ENCODE measurements at places on chromosomes 16 and 17.
A peak's percentile ranks its signal among the peaks of the same experiment; 100 is the strongest.

DNA sequence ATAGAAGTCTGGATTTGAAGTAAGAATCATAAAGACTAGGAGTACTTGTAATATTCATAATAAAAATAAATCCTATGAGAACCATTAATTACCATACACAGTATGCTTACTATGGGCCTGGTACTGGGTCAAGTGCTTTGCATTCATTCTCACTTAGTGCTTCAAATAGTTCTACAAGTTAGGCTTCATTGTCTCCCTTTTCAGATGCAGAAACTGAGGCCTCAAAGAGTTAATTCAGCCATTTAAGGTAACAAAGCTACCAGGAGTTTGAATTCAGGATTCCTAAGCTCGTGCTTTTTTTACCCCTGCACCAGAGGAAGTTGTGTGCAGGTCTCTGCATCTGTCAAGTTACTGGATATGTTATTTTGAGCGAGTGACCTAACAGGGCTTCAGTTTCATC is 1098.4 kb upstream of the EEF2KMT start:
- DNase-seq, result no peak

DNA sequence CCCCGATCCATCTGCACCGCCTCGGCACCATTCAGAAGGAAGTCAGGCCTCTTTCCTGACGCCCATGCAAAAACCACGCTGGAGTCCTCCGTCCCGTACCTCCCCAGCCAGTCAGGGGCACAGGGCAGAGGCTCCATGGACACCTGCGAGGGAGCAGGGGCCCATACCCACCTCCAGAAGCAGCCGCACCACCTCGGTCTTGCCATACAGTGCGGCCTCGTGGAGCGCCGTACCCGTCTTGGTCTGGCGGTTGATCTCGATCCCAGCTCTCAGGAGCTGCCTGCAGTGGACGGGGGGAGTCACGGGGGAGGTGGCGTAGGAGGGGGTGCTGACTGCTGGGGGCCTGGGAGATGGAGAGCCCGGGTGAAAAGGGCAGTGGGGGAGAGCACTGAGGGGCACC is 9.2 kb downstream of the CASKIN2 start:
- DNase-seq, result no peak

GRCh38 chr16:78749745-78750268 is 650.4 kb downstream of the WWOX start:
- no peak for DNase-seq

DNA sequence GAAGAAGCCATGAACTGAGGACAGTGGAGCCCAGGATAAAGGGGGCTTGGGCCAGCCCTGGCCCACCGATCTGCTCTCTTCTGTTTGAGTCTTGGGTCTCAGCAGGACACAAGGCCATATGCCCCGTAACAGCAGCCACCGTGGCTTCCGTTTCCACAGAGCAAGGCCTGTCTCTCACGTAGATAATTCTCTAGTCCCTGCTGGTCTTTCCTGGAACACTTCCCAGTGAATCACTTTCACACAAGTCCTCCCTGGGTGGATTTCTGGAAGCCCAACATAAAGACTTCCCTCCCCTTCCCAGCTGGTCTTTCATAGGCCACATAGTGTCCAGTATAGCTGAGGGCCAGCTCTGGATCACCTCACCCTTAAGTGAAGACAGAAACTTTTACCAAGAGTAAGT is 19.9 kb upstream of the C16orf78 start:
- DNase-seq, result no peak

- DNase-seq, result no peak
Measured at GRCh38 chr16:60902114-60902513, 1134.1 kb downstream of the CDH8 start.

DNA sequence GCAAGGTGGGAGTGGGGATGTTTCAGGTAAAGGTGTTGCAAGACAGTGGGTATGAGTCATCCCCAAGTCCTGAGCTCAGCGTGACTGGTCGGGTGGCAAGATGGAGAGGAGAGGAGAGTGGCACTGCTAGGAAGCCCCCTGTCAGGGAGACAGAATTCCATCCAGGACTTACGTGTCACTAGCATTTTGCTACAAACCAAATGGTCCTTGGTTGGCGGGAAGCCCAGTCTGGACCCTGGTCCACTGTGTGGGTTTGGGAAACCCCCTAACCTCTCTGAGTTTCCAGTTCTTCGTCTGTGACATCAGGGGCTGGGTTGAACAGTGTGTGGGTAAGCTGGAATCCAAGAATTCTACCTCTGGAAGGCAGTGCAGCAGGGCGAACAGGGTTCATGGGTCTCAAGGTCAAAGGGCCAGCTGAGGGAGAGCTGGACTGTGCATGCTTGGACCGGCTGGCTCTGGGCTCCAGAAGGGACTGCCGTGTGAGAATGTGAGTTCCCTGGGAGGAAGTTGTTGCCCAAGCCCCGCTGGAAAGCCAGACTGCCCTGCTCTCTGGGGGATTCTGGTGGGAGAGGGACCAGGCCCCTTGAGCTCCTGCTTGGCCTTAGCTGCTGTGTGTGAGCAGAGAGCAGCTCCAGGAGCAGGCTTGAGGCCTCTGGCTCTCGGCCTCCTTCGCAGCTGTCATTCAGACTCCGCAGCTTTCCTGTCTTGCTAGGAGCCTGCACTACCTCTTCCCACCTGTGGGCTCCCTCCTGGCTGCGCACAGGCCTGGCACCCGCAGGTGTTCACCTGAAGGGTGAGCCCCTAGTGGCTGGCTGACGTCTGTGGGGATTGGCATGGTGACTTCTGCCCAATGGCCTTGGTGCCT is 84.6 kb downstream of the NT5M start:
- DNase-seq, result no peak

DNA sequence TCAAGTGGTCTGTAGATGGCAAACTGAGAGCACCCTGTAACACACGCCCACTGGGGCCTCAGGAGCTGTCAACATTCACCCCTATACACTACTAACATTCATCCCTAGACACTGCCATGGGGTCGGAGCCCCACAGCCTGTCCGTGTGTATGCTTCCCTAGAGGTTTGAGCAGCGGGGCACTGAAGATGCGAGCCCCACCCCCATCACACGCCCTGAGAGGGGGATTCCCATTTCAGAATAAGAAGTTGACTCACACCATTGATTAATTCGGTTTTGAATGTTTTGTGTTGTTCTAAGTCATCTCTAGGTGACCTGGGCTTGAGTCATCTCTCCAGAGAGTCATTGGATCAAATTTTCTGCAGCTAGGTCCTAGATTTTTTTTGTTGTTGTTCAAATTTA is 37.3 kb upstream of the MMD start:
- peak; percentile 59 for DNase-seq

DNA sequence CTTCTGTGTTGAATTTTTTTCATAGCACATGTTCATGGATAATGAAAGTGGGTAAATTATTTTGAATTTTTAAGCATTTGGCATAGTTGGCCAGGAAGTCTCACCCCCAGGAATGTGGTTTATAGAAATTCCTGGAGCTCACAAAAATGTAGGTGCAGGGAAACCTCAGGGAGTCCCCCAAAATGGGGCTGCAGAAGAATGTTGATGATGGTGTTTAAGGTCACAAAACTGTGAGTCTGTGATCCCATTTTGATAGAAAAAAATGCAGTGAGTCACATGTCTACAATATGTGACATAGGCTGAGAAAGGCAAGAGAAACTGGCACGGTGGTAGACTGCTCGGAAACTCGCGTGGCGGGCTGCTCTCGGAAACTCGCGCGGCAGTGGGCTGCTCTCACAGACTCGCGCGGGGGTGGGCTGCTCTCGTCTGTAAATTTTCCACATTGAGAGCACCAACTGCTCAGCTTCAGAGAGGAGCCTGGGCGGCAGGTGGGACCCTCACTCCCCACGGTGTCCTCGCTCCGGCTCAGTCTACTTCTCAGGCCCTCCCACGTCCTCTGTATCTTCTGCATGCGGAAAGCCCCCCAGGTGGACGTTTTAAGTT is 18.7 kb upstream of the MC1R start:
- no peak for DNase-seq

DNA sequence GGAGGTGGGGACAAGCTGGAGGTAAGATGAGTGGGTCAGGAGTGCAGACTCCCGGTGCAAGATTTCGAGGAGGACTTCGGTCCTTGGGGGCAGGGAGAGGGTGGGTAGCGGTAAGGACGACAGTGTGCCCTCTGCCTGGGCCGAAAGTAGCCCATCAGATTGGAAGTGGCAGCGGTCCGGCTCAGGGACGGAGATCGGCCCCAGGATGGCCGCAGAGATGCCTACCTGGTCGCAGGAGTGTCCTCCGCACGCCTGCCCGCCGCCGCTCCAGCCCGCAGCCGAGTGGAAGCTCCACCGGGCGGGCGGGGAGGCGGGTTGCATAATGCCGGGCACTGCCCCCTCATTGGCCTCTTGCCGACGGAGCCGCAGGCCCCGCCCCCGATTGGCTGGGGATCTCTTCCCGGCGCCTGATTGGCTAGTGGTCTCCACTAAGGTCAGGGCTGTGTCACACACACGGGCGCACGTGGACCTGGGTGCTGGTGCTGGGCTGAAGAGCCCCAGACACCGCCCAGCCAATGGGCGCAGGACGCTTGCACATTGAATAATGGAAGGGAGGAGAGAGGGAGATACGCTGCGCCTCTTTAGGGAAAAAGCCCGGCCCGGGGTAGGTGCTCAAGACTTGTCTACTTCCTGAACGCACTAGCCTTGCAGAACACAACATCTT is at the start of gene PER1:
Gene PER1, minus strand, starts transcription at position 293 of the 664 bp plus-strand sequence. CDS start 1,698 bp downstream, outside the sequence.
- peak; percentile 93 for DNase-seq

GRCh38 chr16:16033208-16033717 is 83.8 kb downstream of the ABCC1 start:
- no peak for DNase-seq

DNA sequence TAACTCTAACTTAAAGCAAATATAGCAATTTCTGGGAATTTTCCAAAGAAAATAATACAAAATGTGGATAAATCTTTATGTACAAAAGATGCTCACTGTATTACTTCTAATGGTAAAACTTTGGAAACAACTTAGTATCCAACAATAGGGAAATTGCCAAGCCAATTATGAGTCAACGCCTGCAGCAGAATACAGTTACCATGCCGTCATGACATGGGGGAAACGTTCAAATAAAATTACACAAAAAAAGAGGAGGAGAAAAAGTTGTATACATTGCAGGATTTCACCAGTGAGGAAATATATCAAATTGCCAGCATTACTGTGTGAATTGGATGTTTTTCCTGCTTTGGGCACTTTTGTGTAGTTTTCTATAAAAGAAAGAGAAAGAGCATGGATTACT is 469.6 kb downstream of the SOX9 start:
- DNase-seq, result no peak

GRCh38 chr16:77059446-77059845 is 131.5 kb upstream of the MON1B start:
- DNase-seq, result no peak

- no peak for DNase-seq
Measured at GRCh38 chr17:66399441-66399840, 97.0 kb downstream of the PRKCA start.

DNA sequence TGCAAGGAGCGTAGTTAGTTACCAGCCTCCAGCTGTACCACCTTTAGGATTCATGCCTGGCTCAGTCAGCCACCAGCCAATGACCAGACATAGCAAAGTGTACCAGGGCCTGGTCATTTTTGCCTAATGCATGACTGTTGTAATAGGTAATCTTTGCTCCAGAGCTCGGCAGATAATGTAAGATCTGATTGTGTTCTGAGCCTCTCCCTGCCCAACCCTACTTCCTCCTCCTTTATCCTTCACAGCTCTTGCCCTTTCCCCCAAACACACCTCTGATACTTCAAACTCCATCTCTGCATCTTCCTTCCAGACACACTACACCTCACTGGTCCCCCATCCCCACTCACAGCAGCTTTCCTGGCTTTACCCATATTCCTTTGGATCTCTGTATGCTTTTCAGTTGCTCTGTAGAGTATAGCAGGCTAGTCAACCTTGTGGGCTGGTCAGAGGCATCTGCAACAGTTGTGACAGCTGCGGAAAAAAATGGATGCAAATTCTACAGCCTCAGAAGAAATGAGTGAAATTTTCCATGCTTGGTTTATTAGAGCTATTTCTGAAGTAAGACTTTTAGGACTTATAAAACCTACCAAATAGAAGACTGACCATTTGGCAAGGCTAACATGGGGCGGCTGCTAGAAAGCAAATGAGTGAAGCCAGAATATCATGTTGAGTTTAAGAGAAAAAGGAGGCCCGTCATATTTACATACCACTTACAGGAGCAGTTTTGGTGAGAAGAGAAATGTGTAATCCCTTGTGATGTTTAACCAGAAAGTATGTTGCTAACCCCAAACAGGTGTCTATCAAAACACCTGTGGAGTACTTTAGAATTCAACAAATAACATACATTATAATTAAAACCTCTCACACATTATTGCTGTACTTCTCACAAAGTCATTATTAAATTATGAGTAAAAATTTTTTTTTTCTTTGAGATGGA is 19.9 kb upstream of the C16orf87 start:
- DNase-seq, result no peak

DNA sequence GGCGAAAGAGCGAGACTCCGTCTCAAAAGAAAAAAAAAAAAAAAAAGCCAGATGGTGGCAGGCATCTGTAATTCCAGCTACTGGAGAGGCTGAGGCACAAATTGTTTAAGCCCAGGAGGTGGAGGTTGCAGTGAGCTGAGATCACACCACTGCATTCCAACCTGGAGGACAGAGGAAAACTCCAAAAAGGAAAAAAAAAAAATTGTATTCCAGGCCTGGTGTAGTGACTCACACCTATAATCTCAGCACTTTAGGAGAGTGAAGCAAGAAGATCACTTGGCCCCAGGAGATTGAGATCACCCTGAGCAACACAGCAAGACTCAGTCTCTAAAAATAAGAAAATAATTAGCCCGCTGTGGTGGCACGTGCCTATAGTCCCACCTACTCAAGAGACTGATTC is 20.1 kb downstream of the HBQ1 start:
- DNase-seq, result no peak

- no peak for DNase-seq
Measured at GRCh38 chr17:76405967-76406647, 21.7 kb downstream of the SPHK1 start.

DNA sequence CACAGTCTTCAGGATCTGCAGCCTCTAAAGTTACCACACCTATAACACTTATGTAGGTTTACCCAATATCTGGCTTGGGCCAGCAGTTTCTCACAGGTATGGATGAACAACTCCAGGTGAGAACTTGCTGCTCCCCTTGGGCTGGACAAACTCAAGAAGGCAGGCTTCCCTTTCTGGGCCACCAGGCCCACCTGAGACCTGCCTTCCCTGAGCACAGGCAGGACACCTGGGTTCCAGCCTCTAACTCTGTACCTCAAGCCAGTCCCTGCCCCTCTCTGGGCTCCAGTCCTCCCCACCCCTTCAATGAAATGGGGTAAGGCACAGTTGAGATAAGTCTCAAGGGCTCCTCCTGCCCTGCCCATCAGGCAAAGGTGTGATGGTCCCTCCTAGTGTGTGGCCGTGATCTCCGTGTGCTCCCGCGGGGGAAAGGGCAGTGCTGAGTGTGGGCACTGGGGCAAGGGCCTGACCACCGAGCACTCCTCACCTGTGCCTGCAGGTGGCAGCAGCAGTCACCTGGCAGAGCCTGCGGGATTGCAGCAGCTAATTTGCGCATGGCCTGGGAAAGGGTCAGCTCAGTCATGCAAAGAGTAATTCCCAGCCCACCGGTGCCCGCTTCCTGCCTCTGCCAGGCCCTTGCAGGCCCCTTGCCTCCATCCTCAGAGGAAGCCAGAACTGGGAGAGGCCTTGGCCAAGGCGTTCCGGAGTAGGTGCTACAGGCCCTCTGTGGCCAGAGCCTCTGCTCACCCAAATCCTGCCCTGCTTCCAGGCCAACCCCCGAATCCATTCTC is 28.2 kb upstream of the ADGRG1 start:
- no peak for DNase-seq

Measured in stimulated activated CD8-positive, alpha-beta memory T cell treated with anti-CD3 and anti-CD28 coated beads, Interleukin-7, amount 100 ng/mL, for 48 hours (primary cell).